ENCODE measurements at places on chromosomes 4 and X. TPM values are rescaled to one million over a fixed set of nuclear protein-coding genes. Genes with fewer than 3 reads are reported as not detected.

GRCh38 chr4:39591290-39591689 is 47.4 kb downstream of the SMIM14 start:
- H3K4me3 ChIP-seq: no peak overlapping the region
- H3K4me1 ChIP-seq: peaks cover 4% of the 10 kb centered on the region
- H3K36me3 ChIP-seq: no peaks in the 10 kb centered on the region
- H3K27ac ChIP-seq: peak overlapping the region; percentile 44

DNA sequence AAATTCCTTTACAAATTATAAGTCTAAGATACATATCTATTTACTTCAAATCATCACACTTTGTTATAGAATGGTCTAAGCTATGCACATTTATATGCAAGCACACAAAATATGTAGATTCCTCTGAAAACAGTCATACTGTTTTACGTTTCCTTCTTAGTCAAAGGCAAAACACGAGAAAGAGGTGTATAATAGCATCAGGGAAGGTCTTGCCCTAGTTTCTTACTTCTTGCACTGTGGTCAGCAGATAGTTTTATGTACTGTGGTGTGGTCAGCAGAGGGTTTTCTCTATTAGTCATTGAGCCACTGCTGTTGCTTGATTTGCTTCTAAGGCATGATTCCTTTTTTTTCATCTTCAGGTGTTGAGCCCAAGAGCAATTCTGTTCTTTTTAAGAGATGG is 117.7 kb downstream of the ADAM29 start:
- no peak overlapping the region for H3K4me3 ChIP-seq
- no peak for DNase-seq
- no peak overlapping the region for H3K27ac ChIP-seq
- H3K36me3 ChIP-seq: no peaks in the 10 kb centered on the region
- H3K27me3 ChIP-seq: no peaks in the 10 kb centered on the region

GRCh38 chrX:18873189-18873791 is 110.6 kb downstream of the PHKA2 start:
- no peaks in the 10 kb centered on the region for H3K27me3 ChIP-seq
- H3K36me3 ChIP-seq: no peaks in the 10 kb centered on the region
- no peak for DNase-seq
- no peaks in the 10 kb centered on the region for H3K4me1 ChIP-seq
- no peak overlapping the region for H3K27ac ChIP-seq

GRCh38 chr4:144223149-144223548 is 82.6 kb upstream of the GYPA start:
- H3K4me3 ChIP-seq: no peak overlapping the region
- H3K27me3 ChIP-seq: no peaks in the 10 kb centered on the region
- H3K27ac ChIP-seq: no peak overlapping the region

GCNA gene
- total RNA-seq: 3.6 TPM

GLRB gene
- 3.0 TPM for total RNA-seq

NKX3-2 gene
- total RNA-seq: 0.26 TPM

Data from body of pancreas (tissue), 4 donors.